ENCODE measurements at places on chromosomes 1 and 21.
A peak's percentile ranks its signal among the peaks of the same experiment; 100 is the strongest.

DNA sequence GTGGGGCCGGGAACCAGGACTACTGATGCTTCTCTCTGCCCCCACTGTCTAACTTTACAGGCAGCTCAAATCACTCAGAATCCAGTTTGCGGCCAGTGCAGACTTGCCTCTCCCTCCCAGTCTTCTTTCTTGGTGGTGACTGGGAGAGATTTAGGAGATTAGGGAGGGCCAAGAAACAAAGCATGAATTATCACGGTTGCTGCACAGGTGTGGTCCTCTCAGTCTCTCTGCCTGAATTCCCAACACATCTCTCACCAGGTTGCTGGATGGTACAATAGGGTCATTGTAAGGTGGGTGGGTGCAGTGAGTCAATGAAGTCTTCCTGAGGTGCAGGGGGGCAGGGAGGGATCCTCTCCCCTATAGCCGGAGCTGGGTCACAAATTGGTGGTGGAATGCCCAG, 12.6 kb downstream of the S100A11 start:
- DNase-seq, result no peak

DNA sequence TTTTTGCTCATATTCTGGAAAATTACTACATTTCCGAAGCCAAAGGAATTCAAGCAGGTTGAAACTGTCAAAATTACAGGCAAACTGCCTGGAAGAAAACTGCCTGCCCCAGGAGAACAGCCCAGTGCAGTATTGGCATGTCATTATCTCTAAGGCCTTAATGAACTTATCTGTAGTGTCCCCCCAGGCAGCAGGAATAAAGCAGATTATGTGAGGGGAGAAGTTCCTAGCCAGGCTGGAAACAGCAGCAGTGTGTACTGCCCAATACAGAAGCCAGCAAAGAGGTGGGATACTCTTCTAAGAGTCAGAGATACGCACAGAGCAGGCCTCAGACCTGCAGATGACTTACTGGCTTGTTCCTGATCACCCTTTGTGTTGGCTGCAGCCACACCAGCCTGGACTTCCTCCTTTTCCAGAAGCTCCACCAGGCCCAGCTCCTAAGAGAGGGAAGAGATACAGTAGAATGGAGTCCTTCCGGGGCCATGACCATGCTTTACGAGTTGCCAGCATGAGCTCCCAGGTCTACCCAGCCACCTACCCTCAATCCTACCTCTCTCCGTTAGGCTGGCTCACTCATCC, 11.7 kb downstream of the IQGAP3 start:
- no peak for DNase-seq

- DNase-seq, result no peak
Observed at GRCh38 chr1:20280341-20280740, 10.3 kb upstream of the VWA5B1 start.

DNA sequence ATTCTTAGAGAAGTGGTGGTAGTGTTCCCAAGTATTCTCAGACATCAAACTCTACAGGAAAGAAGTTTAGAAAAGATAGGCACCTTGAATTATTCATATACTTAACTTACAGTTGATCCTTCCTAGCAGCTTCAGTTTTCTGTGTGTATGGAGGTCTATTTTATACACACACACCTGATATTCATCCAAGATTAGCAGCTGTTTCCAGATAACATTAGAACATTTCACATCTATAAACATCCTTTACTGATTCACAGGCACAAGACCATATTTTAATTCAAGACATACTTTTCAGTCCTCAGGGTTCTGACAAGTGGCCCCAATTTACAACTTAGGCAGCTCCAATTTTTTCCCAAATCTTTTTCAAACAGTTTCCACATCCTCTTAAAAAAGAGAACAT, 287.8 kb upstream of the USP25 start:
- DNase-seq, result no peak

DNA sequence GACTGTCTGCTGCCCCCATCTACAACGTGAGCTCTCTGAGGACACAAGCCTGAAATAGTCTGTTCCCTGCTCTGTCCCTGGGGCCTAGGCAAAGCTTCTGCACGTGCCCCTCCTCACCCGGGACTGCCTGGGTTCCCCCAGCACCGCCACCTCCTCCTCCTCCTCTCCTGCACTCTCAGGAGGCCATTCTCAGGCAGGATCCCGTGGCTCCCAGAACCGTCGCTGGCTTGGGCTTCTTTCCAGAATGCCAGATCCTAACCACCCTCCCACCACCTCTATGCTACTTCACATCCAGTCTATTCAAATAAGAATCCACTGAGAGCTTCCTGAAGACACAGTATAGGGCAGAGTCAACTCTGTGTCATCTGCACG, 11.2 kb downstream of the NPHP4 start:
- DNase-seq, result no peak

DNA sequence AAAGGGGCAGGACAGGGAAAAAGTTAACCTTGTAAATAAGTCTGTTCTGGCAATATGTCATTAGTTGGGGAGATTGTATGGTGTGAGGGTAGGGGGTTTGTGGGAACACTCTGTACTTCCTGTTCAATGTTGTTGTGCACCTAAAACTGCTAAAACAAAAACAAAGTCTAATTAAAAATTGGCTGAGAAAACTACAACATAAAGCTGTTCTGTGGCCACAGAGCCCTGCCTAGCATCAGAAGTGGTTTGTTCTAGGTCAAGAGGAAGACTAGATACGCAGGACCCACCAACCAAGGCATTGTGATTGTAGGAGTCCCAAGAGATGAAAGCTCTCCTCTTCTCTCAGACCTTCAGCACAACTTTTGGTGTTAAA, 81.0 kb upstream of the LRRC8D start:
- no peak for DNase-seq

GRCh38 chr1:11673089-11673769, 7.7 kb downstream of the MAD2L2 start:
- DNase-seq, result no peak

DNA sequence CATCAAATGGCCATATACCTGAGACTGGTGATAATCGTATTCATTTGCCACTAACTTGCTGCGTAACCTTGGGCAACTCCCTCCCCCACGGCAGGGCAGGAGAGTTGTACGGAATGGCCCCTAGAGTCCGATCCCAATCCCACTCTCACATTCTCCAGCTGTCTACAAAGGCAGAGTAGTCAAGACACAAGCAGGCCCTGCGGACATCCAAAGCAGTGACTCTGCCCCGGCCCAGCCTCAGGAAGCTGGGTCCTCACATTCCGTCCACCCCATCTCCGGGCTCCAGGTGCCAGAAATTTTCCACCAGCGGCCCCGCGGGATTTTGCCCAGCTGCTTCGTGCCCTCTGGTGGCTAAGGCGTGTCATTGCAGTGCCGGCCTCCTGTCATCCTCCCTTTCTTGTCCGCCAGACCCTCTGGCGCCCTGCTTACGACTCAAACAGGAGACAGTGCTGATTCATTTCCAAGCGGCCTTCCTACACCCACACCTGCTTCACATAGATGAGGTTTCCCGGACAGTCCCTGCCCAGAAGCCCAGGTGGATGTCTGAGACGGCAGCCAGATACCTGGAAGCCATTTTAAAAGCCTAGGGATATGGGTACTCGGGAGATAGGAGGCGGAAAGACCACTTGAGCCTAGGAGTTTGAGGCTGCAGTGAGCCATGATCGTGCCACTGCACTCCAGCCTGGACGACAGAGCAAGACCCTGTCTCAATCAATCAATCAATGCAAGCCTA, 2.9 kb upstream of the S100A2 start:
- DNase-seq, result peak; percentile 82

DNA sequence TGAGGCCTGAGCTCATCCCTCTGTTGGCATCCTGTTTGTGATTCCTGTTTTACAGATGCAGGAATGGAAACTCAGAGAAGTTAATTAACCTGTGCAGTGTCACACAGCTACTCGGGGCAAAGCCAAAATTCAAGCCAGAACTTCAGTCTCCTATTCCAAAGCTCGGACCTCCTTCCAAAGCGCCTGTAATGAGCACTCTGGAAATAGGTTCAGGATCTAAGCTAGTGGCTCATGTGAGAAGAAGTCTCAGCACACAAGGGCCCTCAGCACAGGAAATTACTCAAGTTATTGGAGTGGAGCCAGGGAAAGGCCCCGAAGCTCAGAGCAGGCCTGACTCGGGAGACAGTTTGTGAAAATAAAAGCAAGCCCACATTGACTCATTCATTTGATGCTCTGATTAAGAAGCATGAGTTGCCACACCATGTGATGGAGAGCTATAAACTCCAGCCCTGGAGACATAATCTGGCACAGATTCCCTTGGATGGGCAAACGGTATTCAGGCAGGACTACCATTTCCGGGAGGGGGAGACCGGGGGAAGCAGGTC, 50.6 kb upstream of the LYST start:
- peak; percentile 99 for DNase-seq

GRCh38 chr1:28915031-28915895, 894 bp downstream of the EPB41 start:
- no peak for DNase-seq

GRCh38 chr1:94926126-94926914, 590 bp downstream of the CNN3 start:
- DNase-seq, result peak; percentile 32

DNA sequence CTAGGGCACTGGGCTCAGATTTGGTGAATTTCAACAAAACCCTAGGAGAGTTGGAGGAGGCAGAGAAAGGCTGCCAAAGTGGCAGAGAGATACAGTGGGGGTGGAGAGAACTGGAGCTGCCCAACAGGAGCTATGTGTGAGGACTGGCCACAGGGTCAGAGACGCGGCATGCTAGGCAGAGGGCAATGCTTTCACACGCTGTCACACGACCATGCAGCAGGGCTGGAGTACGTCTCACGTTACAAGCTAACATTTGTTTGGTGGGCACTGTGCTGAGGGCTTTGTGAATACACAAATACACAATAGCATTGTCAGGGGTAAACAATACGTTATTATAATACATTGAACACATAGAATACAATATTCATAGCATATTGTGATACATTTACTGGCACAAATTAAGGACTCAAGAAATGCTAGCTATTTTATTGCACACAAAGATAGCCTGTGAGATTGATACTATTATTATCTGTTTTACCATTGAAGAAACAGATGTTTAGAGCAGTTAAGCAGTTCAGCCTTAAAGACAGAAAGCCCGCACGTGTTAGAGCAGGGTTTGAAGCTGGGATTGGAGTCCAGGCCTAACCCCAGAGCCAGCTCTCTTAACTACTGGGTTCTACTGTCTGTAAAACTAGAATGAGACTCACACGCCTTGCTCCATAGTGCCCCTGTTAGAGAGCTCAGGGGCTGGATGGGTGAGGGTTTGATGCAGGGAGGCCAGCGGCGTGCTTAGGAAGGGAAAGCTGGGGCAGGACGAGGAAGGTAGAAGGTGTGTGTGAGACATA, 4.5 kb downstream of the RAB7B start:
- no peak for DNase-seq

GRCh38 chr1:172219966-172220365, 200.5 kb upstream of the C1orf105 start:
- no peak for DNase-seq

GRCh38 chr1:167767761-167768160, 46.0 kb downstream of the MPZL1 start:
- no peak for DNase-seq

GRCh38 chr1:190455631-190456030, 22.0 kb downstream of the BRINP3 start:
- no peak for DNase-seq

DNA sequence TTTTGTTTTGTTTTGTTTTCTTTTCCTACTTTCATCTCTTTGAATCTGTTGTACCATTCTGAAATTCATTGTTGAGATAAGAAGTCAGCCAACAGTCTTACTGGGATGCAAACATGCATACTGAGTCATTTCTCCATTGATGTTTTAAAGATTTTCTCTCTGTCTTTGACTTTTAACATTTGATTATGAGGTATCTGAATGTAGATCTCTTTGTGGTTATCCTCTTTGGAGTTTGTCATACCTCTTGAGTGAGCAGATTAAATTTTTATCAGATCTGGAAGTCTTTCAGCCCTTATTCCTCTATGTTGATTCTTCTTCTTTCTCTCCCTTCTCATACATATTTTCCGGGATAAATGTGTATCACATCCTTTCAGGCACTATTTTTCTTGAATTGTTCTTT, 406.9 kb upstream of the NCAM2 start:
- DNase-seq, result peak; percentile 1

DNA sequence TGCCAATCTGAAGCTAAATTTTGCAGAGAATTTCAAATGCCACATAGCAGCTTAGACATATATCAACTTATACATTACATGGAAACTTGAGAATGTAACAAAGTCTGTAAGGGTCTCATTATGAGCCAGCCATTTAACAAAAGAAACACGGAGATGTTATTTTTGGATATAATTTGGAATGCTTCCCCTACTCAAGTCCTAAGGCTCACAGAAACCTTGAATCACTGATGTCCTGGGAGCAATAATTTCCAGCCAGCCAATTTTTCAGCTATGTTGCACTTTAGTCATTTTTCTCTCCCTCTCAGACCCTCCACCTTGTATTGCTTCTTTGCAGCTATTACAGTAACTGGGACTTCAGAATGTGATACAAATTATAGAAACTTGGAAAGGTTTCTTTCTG, 56.9 kb downstream of the EIF2B3 start:
- DNase-seq, result no peak

- no peak for DNase-seq
Observed at GRCh38 chr1:158075078-158075477, 81.6 kb downstream of the KIRREL1 start.

DNA sequence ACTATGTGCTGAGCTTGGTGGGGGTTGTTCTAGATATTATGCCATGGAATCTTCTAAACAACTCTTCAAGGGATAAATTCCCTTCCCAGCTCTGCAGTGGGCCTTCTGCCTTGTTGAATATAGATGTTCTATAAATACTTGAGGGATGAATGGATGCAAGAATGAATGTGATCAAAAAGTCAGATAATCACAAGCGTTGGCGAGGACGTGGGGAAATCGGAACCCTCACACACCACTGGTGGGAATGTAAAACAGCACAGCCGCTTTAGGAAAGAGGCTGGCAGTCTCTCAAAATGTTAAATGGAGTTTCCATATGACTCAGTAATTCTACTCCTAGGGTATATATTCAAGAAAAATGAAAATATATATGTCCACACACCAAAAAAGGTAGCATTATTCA, 19.0 kb downstream of the SDC3 start:
- DNase-seq, result no peak
